ENCODE measurements at places on chromosomes 11 and 22. TPM values are rescaled to one million over a fixed set of nuclear protein-coding genes. Genes with fewer than 3 reads are reported as not detected.

DNA sequence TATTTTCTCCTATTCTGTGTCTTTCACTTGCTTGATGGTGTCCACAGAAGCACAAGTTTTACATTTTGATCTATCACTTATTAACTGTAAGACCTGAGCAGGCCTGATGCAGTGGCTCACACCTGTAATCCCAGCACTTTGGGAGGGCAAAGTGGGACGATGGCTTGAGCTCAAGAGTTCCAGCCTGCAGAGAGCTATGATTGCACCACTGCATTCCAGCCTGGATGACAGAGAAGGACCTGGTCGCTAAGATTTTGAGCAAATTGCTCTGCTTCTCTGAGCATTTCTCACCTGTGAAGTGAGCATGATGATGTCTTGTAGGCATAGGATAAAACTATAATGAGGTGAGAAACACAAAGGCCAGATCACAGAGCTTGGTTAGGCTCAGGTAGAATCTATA, 6.7 kb downstream of the CCDC87 start:
- no peak overlapping the region for H3K4me3 ChIP-seq
- H3K27ac ChIP-seq: no peak overlapping the region
- H3K4me1 ChIP-seq: no peaks in the 10 kb centered on the region
- no peak for DNase-seq
- H3K36me3 ChIP-seq: no peaks in the 10 kb centered on the region

GRCh38 chr22:44621401-44622146, 80.4 kb upstream of the PRR5 start:
- H3K27ac ChIP-seq: no peak overlapping the region
- H3K27me3 ChIP-seq: no peaks in the 10 kb centered on the region
- no peaks in the 10 kb centered on the region for H3K36me3 ChIP-seq
- no peak overlapping the region for H3K4me3 ChIP-seq

GRCh38 chr11:92667486-92668152, 301.8 kb upstream of the MTNR1B start:
- H3K36me3 ChIP-seq: no peaks in the 10 kb centered on the region
- H3K27me3 ChIP-seq: no peaks in the 10 kb centered on the region
- DNase-seq: no peak

ARRB1 gene
- 6.7 TPM for polyA plus RNA-seq

GRCh38 chr11:65960824-65961266, 689 bp upstream of the SART1 start:
- peak overlapping the region; percentile 98 for H3K4me3 ChIP-seq
- H3K27ac ChIP-seq: peak overlapping the region; percentile 91
- no peaks in the 10 kb centered on the region for H3K27me3 ChIP-seq

DNA sequence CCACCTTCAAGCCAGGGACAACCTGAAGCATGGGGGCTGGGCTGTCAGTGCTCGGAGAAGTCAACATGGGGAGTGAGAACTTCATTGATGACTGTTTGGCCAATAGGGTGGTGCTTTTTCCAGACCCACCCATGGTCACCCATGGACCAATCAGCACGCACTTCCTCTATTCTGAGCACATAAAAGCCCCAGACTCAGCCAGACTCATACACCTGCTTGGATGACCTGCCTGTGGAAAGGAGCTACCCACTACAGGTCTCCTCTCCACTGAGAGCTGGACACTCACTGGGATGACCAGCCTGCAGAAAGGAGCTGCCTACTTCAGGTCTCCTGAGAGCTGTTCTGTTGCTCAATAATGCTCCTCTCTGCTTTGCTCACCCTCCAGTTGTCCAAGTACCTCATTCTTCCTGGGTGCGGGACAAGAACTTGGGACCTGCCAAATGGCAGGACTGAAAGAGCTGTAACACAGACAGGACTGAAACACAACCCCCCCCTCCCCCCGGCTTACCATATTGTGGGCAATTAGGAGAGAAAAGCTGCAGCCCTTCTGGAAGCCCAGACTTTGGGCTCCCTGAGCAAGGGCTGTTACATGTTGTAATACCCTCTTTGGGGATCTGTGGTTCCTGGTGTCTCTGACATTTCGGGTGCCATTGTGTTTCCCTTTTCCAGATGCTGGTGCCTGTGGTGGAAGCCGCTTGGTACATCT, 44.4 kb upstream of the WNT11 start:
- no peaks in the 10 kb centered on the region for H3K36me3 ChIP-seq
- no peaks in the 10 kb centered on the region for H3K4me1 ChIP-seq
- peaks cover 17% of the 10 kb centered on the region for H3K27me3 ChIP-seq
- H3K4me3 ChIP-seq: no peak overlapping the region
- no peak for DNase-seq

SAA2 gene
- polyA plus RNA-seq: not detected

ESAM gene
- polyA plus RNA-seq: 1.3 TPM

GRCh38 chr11:102447193-102447592, 5.4 kb downstream of the TMEM123 start:
- no peak for DNase-seq
- H3K4me3 ChIP-seq: no peak overlapping the region
- H3K27me3 ChIP-seq: no peaks in the 10 kb centered on the region
- H3K4me1 ChIP-seq: peaks cover 12% of the 10 kb centered on the region
- peak overlapping the region; percentile 60 for H3K27ac ChIP-seq

PIH1D2 gene
- 0.97 TPM for polyA plus RNA-seq

DNA sequence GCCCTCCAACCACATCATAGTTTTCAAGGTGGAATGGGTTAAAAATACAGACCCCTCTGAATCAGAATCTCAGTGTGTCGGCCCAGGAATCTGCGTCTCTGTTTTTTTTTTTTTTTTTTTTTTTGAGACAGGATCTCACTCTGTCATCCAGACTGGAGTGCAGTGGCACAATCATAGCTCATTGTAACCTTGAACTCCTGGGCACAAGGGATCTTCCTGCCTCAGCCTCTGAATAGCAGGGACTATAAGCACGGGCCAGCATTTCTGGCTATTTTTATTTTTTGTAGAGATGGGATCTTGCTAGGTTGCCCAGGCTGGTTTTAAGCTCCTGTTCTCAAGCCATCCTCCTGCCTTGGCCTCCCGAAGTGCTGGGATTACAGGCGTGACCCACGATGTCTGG, 28.2 kb downstream of the MIAT start:
- H3K27ac ChIP-seq: no peak overlapping the region
- no peak for DNase-seq
- H3K4me1 ChIP-seq: no peaks in the 10 kb centered on the region
- H3K4me3 ChIP-seq: no peak overlapping the region

GRCh38 chr22:23273445-23274145, 93.3 kb downstream of the BCR start:
- no peak overlapping the region for H3K4me3 ChIP-seq
- H3K36me3 ChIP-seq: peaks cover 58% of the 10 kb centered on the region
- DNase-seq: no peak

DNA sequence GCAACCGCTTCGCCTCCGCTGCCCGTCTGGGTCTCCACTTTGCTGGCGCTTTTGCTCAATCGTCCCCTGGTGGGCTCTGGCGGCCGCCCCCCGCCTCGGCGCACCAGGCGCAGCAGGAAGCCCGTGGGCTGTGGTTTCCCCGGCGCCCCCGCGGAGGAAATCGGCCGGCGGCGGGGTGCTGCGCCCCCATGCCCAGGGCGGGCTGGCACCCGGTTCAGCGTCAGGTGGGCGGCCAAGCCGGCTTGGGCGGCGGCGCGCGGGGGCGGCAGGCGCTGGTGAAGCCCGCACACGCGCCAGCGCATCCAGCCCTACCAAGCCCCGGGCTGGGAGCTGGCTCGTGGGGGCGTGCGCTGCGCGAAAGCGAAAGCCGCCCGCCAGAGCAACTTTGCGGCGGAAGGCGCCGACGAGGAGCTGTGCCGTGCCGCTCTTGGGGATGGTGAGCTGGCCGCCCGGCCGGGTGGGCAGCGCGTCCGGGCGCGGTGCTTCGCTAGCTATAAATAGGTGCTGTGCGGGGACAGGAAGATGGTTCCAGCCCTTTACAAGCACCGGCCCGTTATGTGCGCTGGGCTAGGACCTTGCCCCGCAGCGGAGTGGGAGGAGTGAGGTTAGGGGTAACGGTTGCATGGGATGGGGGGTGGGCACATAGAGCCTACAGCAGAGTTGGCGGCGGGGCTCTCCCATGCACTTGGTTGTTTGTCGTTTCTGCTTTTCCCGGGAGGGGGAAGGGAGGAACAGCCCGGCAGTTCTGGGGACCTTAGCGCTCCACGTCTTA, 25.0 kb upstream of the SUSD2 start:
- peaks cover 33% of the 10 kb centered on the region for H3K4me1 ChIP-seq
- peaks cover 9% of the 10 kb centered on the region for H3K36me3 ChIP-seq
- H3K27ac ChIP-seq: peak overlapping the region; percentile 29
- peak overlapping the region; percentile 75 for H3K4me3 ChIP-seq
- DNase-seq: peak; percentile 82

GRCh38 chr11:111734101-111734953, 31.9 kb downstream of the PPP2R1B start:
- peaks cover 43% of the 10 kb centered on the region for H3K4me1 ChIP-seq
- peak overlapping the region; percentile 98 for H3K27ac ChIP-seq
- H3K36me3 ChIP-seq: peaks cover 10% of the 10 kb centered on the region
- H3K4me3 ChIP-seq: no peak overlapping the region

SHISA8 gene
- not detected for polyA plus RNA-seq

ZNF280B gene
- polyA plus RNA-seq: 1.2 TPM

- H3K4me3 ChIP-seq: peak overlapping the region; percentile 48
- no peaks in the 10 kb centered on the region for H3K36me3 ChIP-seq
- H3K27me3 ChIP-seq: peaks cover 41% of the 10 kb centered on the region
- no peak overlapping the region for H3K27ac ChIP-seq
- no peaks in the 10 kb centered on the region for H3K4me1 ChIP-seq
- peak; percentile 36 for DNase-seq
Measured at GRCh38 chr11:59173080-59173963, 1.4 kb downstream of the DTX4 start.

Data from SK-N-SH (cell line).